ENCODE measurements at places on chromosomes 3 and 15. TPM values are rescaled to one million over a fixed set of nuclear protein-coding genes. Genes with fewer than 3 reads are reported as not detected.

DNA sequence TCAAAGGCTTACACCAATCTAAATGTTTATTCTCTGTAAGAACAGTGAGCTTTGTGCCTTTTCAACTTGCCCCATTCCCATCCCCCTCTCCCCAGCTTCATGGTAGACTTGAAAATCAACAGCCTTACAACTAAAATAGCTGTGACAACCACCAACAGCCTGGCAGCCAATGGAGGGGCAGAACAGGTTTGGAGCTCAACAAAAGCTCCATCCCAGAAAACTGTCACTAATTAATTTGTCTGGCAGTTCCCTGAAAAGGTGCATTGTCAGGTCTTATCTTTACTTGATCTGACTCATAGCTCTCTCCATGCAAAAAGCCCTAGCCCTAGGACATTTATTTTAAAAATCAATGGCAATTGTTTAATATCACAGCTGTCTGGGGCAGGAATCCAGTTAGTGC lies 22.6 kb downstream of the MTHFS start:
- DNase-seq, result no peak

DNA sequence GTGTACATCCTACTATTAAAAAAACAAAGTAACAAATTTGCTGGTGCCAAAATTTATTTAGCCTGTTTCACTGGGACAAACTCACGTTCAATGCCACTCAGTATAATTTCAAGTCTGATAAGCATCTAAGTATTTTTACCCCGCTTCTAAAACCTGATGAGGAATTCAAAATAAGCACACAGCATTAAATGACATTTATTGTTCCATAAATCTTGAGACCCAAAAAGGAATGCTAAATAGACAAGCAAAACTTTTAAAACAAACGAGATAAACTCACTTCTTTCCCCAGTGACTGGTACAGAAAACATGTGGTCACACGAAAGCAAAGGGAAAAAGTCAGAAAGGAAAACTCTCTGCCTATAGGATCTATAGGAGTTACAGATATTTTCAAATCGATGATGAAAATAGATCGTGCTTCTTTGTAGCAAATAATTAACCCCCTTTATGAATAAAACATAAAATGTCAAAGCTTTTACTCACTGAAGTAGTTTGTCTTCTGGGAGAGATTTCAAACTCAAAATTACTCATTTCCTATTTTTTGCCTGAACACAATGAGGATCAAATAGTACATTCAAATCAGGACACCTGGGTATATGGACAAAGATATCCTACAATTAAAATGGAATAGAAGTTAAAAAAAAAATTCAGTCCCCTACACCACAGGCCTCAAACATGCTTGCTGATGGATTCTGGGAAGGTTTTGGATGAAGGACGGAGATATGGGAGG lies 51.7 kb downstream of the UBP1 start:
- no peak for DNase-seq

GOLGA6A gene
- polyA plus RNA-seq, result 0.01 TPM

UBE2Q2 gene
- 2.5 TPM for polyA plus RNA-seq

NUP210 gene
- 10.5 TPM for polyA plus RNA-seq

GHSR gene
- not detected for polyA plus RNA-seq

All from small intestine (tissue), 16 donors.